ENCODE measurements at places on chromosomes 2 and 18.

DNA sequence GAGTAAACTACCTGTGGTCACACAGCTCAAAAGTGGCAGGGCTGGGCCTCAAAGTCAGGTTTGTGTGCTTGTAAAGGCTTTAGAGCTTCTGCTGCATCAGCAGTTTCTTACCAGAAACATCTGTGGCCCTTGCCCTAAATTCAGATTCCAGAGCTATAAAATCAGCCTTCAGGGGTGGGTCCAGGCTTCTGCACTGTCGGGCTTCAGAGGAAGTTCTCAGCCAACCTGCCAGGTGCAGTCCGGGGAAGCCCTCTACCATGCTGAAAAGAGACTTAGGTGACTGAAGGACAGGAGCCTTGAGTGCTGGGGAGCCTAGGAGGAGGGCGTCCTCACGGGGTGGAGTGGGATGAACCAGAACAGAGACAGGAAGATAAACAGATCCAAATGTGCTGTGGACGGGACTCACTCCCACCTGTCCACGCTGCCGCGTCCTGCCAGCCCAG lies 69.9 kb upstream of the HS6ST1 start:
- no peak for DNase-seq

- no peak for DNase-seq
These were observed 436.6 kb upstream of the NRP2 start for GRCh38 chr2:205245652-205246051.

- DNase-seq, result peak; percentile 8
These were observed 242.6 kb downstream of the PHLPP1 start for GRCh38 chr18:62957885-62958472.

GRCh38 chr2:9205963-9206948 lies at the start of gene ASAP2:
TSS of gene ASAP2 (plus strand) at chr2:9206812. CDS start at chr2:9207105, 293 bp downstream.
- no peak for DNase-seq

- no peak for DNase-seq
These were observed 221.4 kb downstream of the CMPK2 start for GRCh38 chr2:6644261-6644660.

GRCh38 chr18:58592223-58593214 lies 36.4 kb downstream of the ALPK2 start:
- DNase-seq, result no peak

DNA sequence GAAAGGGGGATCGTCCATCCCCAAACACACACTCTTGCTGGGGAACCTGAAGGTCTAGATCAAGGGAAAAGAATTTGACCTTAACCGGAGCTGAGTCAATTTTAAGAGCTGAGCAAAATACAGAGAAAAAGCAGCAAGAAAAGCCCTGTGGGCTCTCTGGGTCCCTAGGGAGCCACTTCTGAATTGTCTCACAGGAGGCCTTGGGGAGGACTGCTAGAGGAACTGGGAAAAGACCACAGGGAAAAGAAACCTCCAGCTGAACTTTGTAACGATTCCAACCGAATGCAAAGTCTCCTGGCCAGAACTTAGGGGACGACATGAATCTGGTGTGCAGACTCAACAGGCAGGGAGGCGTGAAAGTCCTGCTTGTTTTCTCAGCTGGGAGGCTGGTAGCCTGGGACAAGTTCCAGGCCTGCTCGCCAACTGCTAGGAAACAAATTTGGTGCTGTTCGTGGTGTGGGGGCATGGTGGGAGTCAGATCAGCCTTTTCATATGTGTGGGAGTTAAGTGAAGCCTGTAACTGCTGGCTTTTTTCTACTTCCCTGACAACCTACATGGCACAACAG lies 644.6 kb upstream of the CNTNAP5 start:
- no peak for DNase-seq

GRCh38 chr2:224577541-224577940 lies 7.6 kb downstream of the CUL3 start:
- no peak for DNase-seq

DNA sequence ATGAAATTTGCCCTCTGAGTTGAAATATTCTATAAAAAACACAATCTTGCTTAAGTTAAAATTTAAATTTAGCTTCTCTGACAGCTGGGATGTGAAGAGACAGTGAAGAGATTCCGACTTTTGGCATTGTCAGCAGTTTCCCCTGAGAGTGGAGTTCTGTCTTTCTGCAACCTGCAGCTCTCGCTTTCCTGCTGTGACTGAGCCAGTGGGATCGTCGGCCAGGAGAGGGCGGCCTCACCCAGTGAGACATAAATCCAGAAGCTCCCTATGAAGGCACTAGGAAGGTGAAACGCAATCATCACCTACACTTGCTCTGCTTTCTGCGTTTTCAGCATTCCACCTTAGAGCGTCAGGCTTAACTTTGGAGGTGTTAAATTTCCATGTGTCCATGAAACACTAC lies 75.4 kb upstream of the HNMT start:
- DNase-seq, result no peak

DNA sequence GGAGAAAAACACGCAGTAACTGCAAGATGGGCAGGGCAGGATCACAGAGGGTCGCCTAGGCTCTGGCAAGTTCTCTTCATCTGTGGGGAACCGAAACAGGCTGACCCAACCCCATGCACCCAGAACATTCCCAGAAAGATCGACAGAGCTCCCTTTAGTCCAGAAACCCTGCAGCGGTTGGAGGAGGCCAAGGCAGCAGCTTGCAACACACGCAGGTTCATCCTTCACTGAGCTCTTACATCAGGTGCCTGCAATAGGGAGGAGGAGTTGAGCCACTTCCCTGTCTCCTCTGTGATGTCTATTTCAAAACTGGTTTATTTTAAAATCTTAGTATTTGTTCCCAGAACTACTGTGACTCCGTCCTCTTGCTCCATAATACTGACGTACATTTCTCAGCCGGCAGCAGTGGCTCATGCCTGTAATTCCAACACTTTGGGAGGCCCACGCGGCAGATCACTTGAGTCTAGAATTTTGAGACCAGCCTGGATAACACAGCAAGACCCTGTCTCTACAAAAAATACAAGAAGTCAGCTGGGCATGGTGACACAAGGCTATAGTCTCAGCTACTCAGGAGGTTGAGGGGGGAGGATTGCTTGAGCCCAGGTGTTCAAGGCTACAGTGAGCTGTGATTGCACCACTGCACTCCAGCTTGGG lies 11.5 kb upstream of the SLC11A1 start:
- DNase-seq, result no peak

- no peak for DNase-seq
These were observed 89.9 kb downstream of the MAPK4 start for GRCh38 chr18:50649821-50650220.

DNA sequence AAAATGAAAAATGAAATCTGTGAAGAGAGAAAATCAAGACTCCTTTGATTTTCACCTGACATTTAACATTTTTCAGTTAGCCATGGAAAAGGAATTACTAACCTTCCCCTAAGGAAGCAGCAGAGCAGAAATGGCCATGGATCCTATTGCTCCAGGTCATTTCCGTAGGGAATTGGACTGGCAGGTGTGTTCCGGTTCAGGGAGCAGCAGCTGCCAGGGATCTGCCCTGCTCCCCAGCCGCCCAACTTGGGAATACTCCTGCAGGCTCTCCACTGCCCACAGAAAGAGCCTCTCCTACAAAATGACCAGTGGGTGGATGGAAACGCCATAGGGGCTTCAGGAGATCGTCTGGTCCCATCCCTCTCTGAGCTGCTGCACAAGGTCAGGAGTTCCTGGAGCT lies 86.0 kb upstream of the MAPK4 start:
- DNase-seq, result no peak

DNA sequence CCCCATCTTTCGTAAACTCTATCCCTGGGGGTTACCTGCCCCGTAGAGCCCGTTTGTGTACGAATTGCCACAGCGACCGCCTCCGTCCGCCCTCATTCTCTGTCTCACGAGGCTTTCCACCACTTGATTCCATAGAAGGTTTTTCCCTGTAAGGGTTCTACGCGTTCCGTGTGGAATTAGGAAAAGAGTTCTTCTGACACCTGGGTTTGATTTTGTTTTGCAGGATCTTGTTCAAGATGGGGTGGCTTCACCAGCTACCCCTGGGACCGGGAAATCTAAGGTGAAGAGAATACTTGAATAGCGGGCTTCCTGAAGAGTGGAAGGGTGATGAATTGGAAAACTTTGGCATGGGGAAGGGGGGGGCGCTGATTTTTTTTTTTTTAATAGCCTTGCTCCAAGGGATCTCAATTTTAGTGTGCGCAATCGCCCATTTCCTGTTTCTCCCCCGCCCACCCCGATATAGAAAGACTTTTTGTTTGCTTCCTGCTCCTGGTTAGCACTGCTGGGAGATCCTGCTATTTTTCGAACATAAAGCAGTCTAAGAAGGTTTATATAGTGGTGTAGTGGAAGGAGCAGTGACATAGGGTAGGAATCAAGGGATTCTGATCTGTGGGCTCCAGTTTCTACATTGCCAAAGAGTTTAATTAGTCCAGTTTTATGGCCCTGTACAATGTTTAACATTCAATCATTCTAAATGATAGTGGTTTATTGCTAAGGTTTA lies 564 bp downstream of the GCC2 start:
- DNase-seq, result no peak

DNA sequence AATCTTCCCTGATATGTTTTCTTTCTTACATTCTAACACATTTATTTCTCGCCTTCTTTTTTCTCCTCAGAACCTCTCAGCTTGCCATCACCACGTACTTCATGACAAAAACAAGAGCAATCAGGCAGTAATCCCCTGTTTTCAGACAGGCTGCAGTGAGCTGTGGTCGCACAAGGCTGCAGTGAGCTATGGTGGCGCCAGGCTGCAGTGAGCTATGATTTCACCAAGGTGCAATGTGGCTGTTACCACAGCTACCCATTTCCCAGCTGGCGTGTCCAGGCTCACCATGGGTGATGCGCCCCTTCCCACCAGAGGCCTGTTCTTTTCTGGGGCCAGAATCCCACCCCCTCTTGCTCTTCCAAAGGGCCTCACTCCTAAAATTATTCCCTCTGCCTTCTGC lies 25.8 kb downstream of the TCF23 start:
- no peak for DNase-seq

DNA sequence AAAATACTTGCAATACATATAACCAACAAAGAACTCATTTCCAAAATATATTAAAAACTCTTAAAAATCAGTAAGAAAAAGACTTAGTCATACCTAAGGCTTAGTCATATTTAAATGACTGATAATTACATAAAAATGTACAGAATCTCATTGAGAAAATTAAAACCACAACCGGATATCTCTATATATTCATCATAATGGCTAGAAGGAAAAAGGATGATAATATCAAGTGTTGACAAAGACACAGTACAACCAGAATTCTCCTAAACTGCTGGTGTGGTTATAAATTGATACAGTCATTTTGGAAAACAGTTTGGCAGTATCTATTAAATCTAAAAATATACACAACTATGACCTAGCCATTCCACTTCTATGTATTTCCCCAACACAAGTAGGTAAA lies 27.1 kb upstream of the IHH start:
- DNase-seq, result no peak

- DNase-seq, result no peak
These were observed 46.6 kb downstream of the SCN1A start for GRCh38 chr2:166081131-166081632.

DNA sequence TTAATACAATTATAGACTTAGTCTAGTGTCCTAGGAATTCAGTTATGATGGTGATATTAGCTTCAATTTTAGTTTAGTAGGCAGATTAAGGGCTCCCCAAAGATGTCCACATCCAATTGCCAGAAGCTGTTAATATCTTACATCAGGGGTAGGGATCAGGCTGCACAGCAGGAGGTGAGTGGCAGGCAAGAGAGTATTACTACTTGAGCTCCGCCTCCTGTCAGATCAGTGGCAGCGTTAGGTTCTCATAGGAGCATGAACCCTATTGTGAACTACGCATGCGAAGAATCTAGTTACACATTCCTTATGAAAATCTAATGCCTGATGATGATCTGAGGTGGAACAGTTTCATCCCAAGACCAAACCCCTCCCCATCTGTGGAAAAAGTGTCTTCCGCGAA lies 54.9 kb downstream of the NYAP2 start:
- no peak for DNase-seq

GRCh38 chr2:230864605-230865306 lies at the start of gene ITM2C:
TSS of gene ITM2C (plus strand) at chr2:230864942. CDS start at chr2:230865026, 84 bp downstream.
- peak; percentile 49 for DNase-seq

DNA sequence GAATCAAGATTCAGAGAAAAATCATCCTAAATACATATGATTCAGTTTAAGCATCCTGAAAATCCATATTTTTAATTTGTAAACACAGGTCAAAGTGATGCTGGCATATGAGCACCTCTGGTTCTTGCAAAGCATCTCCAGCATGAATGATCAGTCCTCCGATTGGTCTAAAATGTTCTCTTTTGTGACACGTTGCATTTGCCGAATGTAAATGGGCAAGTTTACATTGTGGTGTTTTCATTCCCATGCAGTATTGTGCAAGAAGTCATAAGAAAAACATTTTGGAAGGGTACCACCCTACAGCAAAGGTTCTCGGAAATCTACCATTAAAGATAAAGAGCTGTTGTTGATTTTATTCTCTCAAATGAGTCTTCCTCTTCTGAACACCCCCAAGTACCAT lies 108.0 kb upstream of the UNC80 start:
- DNase-seq, result no peak

- no peak for DNase-seq
These were observed 451.4 kb downstream of the PID1 start for GRCh38 chr2:228819701-228820100.

GRCh38 chr2:86753606-86754005 lies 33.5 kb downstream of the RMND5A start:
- no peak for DNase-seq

DNA sequence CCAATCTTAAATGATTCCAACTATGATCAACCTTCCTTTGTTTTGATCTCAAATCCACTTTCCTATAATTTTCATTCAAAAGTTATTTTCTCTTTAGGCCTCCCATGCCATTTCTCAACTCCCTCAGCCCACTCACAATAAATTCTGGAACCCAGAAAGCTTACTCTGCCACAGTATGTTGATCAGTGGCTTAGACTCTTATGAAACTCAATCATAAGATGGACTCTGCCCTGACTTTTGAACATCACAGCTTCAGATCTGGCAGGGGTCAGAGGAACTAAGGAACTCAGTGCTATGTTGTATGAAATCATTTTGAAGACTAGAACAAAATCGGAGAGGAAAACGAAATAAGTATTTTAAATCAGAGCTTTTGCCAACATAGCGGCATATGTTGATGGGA lies 59.8 kb upstream of the LGALSL start:
- DNase-seq, result no peak

Measured in activated CD8-positive, alpha-beta memory T cell treated with anti-CD3 and anti-CD28 coated beads for 4 hours (primary cell).